Activated naive CD8-positive, alpha-beta T cell treated with anti-CD3 and anti-CD28 coated beads, Interleukin-2, amount 50 U/mL, for 16 hours (primary cell): ENCODE measurements at places on chromosomes 5 and 9.

DNA sequence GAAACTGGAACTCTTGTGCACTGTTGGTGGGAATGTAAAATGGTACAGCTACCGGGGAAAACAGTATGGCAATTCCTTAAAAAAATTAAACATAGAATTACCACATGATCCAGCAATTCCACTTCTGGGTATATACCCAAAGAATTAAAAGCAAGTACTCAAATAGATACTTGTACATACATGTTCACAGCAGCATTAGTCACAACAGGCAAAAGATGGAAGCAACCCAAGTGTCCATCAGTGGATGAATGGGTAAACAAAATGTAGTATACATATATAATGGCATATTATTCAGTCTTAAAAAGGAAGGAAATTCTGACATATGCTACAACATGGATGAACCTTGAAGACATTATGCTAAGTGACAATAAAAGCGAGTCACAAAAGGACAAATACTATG, 7.4 kb upstream of the SLC22A5 start:
- DNase-seq, result no peak

DNA sequence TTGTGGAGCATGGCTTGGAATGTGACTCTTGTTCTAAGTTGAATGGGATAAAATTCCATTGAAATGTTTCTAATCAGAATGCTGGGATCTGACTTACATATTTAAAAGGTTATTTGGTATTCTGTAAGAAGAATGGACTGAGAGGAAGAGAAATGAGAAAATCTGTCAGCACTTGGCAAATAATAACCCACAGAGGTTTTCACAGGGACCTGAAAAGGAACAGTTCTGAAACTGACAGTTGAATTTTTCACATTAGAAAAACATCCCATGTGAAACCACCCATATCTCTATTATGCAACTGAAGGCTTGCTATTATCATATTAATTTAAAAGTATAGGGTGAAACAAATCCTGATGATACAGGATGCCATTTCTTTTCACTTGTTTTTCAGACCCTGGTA, 302.7 kb downstream of the EPB41L4A start:
- DNase-seq, result no peak

- no peak for DNase-seq
These were observed 30.1 kb downstream of the PTPA start for GRCh38 chr9:129141066-129142041.

DNA sequence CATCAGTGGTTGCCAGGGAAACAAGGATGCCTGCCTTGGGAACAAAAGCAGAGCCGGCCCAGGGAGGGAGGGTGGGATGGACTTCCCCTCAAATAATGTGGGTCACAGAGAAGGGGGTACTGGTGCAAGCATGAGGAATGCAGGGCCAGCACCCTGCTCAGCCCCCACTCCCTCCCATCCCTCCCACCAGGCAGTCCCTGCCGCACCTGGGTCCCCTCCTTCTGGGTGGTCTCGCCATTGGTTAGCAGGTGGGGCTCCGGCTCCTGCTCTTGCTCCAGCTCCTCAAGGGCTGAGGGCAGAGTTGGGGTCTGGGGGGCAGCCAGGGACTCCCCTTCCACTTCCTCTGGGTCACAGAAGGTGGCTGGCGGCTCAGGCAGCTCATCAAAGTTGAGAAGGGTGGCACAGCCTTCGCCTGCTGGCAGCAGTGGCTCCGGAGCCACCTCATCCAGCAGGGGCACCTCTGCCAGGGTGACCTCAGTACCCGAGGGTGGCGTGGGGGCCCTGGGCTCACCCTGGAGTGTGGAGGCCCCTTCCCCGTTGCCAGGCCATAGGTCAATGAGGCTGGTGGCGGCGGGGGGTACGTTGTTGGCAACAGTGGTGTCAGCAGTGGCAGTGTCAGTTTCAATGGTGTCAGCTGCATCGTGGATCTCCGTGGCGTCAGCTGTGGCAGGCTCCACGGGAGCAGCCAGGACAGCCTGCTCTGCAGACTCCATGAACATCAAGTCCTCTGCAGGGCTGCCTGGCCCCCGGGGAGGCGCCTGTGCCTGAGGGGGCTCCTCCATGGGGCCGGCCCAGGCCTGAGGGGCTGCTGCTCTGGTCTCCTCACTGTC, 11.5 kb downstream of the PRR7 start:
- no peak for DNase-seq

- no peak for DNase-seq
These were observed 197.0 kb downstream of the ALDH1A1 start for GRCh38 chr9:72755836-72756235.

DNA sequence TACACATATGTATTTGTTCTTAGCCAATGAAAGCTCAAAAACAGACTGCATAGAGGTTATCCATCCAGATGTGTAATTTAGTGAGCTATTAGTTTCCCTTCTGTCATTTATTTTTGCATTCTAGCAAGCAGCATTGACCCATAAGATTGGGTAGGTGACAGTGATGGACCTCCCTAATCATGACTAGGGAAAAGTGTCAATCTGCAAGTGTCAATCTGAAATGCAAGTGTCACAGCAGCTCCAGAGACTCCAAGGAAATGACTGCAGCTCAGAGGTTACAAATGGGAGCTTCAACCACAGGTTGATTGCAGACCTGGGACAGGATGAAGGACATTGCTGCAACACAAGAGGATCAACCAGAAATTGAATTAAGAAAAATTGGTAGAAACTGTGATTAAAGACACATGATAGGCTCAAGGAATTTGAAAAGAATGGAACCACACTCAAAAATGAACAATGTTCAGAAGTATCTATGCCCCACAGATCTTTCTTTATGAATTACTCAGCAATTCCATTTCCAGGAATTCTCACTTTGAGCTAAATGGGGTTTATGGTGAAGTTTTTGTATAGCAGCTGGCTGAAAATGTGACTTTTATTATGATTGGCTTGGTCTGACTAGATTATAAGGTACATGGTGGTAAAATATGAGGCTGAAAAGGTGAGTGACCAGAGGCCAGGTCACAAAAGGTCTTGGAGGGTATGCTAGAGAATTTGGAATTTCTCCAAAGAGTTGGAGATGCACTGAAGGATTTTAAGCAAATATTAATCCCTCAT, 59.6 kb upstream of the HTR4 start:
- no peak for DNase-seq

DNA sequence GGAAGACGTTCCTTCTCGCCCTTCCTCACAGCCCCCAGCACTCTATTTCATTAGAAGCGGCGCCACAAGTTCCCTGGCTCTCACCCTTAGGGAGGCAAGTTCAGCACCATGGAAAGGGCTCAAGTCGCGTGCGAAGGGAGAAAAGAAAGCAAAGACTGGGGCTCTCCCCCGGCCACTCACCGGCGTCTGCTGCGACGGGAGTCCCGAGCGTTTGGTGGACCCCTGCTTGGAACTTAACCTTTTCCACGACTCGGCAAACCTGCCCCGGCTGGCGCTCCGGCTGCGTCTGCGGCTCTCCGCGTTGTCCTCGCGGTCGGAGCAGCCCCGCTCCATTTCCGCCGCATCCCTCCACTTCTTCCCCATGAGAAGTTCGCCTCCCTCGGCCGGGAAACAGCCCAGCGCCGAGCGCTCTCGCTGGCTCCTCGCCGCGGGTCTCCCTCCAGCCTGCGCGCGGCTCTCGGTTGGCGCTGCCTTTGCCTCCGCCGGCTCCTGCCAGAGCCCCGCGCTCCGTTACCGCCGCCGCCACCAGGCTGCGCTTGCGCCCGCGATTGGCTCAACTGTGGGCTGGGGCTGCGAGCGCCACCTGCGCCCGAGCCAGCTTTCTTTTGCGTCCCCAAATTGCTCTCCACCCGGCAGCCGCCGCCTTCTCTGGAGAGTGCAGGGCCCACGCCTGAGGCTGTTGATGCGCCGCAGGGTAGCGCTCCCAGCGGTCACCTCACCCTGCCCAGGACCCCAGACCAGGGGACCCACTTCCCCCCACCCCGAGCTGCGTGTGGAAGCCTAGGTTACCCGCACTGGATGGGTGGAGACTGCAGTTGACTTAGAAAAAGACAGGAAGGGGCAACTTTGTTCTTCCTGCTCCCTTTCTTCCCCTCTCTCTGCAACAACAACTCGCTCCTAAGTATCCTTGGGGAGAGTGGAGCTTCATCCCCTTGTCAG, 321.6 kb downstream of the CEMIP2 start:
- no peak for DNase-seq

GRCh38 chr5:40828021-40828631, 6.9 kb downstream of the RPL37 start:
- no peak for DNase-seq

DNA sequence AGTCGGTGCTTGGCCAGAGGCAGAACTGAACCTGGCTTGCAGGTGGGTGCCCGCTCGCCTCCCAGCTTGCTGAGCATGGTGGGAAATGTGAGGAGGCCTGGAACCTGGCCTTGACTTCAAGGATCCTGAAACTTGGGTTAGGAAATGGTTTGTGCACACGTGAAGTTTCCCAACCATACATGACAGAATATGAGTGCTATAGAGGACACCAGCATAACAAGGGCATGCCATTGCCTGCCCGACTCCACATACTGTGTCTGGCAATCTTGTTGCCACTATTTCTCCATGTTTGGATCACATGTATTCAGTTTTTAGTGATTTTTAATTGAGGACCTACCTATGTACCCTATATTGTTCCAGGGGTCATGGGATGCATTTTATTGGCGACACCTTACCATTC, 177.6 kb upstream of the ANKRD55 start:
- no peak for DNase-seq

DNA sequence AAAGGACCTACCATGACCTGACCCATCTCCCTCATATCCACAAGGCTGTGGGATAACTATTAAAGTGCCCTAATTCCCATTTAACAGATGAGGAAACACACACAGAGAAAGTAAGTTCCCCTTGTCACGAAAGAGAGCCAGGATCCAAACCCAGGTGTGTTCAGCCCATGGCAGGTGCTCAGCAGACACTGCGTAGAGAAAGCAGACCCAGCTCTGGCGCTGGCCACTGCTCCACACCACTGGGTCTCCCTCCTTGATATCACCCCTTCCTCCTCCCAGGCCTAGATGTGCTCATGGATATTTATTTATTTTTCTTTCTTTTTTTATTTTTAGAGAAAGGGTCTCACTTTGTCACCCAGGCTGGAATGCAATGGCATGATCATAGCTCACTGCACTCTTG, 24.0 kb upstream of the CORO2A start:
- no peak for DNase-seq

GRCh38 chr9:18692268-18692667, 218.3 kb downstream of the ADAMTSL1 start:
- DNase-seq, result no peak

DNA sequence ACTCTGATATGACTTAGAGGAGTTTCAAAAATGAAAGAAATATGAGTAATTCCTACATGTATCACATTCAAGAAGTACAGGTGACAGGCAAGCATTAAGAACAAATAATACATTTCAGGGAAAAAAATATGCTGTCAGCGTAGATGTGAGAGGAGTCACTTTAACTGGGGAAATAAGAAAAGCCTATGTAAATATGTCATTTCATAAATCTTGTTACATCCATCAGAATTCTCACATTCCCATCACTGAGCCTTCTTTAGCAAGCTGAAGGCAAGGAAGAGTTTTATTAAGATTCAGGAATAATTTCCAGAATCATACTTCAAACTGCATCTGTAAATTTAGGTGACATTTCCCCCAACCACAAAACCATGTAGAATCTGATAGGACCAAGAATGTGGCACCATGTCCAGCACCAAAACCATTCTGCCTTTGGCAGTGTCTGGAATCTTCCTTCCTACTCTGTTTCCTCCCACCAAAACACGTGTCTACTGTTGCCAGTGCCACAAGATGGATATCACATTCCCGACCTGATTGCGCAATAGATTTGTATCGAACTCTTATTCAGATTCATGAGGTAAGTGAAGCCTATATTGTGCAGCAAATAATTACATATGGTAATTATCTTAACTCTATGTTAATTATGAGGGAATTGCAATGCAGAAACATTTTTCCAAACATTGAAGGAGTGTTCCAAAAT, 690.9 kb downstream of the ISL1 start:
- DNase-seq, result no peak

DNA sequence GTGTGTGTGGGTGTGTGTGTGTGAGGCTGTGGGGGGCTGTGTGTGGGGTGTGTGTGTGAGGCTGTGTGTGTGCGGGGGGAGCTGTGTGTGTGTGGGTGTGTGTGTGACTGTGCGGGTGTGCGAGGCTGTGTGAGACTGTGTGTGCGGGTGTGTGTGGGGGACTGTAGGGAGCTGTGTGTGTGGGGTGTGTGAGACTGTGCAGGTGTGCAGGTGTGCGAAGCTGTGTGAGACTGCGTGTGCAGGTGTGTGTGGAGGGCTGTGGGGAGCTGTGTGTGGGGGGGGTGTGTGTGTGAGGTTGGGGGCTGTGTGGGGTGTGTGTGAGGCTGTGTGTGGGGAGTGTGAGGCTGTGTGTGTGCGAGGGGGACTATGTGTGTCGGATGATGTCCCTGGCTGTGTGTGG, 23.2 kb downstream of the AHRR start:
- no peak for DNase-seq

DNA sequence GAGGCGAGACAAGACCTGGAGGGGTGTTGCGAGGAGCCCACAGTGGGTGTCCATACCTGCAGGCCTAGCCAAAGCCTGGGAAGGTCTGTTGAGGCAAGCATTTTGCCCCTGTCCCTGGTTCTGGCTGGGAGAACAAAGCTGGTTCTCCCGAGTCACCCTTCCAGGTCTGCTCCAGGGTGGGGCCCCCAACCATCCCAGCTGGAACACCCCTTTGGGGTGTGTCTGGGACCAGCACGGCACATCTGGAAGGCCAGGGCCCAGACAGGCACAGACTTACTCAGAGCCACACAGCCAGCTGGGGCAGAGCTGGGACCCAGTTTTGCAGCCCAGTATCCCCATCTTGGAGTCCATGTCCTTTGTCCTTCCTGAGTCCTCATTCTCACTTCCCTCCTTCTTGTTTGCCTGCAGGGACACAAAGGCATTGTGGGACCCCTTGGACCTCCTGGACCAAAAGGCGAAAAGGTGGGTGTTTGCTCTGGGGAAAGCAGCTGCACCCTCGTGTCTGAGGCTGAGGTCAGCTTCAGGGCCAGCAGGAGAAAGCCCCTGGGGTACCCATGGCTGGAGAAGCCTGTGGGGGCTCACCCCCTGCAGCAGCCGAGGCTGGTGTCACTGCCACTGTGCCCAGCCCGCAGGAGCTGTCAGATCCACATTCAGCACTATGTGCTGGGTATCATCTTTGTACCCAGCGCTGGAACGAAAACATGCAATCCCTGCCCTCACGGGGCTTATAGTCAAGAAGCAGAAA, 38.4 kb upstream of the ORM1 start:
- DNase-seq, result no peak

GRCh38 chr5:84014966-84015365, 294.3 kb upstream of the HAPLN1 start:
- DNase-seq, result no peak

- no peak for DNase-seq
These were observed 204.8 kb upstream of the RASEF start for GRCh38 chr9:83267741-83268140.
